ENCODE measurements at places on chromosomes 11 and 22. TPM values are rescaled to one million over a fixed set of nuclear protein-coding genes. Genes with fewer than 3 reads are reported as not detected.

- no peak for DNase-seq
Measured at GRCh38 chr11:134559602-134559962, 147.5 kb upstream of the B3GAT1 start.

GLYATL1 gene
- 0.58 TPM for polyA plus RNA-seq

GRCh38 chr22:42281284-42281683 is 10.8 kb upstream of the TCF20 start:
- DNase-seq, result no peak

APOBEC3H gene
- not detected for polyA plus RNA-seq

- DNase-seq, result no peak
Measured at GRCh38 chr22:30201945-30202344, 44.6 kb downstream of the LIF start.

GRCh38 chr11:1036303-1036923 is at the start of gene MUC6:
Gene MUC6 (minus strand): TSS chr11:1036718. CDS start chr11:1036655, 63 bp downstream.
- DNase-seq, result no peak

- DNase-seq, result no peak
Measured at GRCh38 chr22:35697142-35697541, 20.5 kb upstream of the APOL5 start.

GRCh38 chr11:44977493-44977984 is 26.9 kb upstream of the TP53I11 start:
- DNase-seq, result no peak

VWA5A gene
- polyA plus RNA-seq, result 114 TPM

DNA sequence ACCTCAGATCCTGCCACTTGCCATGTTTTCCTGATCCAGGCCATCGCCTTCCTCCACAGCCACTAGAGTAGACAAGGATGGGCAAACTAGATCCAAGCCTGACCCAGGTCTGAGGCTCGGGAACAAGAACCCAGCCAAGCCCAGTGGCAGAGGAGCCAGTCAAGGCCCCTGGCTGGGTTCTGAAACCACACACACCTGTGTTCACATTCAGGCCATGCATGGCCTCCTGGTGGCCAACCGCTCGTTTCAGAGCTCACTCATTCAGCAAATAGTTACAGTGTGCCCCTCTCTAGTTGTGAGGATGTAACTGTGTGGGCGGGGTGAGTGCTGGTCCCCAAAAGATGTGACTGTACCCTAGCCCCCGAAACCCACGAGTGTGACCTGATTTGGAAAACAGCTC is 337.6 kb downstream of the CTTN start:
- no peak for DNase-seq

ZBED4 gene
- polyA plus RNA-seq, result 12.0 TPM

MMP27 gene
- polyA plus RNA-seq, result not detected

DNA sequence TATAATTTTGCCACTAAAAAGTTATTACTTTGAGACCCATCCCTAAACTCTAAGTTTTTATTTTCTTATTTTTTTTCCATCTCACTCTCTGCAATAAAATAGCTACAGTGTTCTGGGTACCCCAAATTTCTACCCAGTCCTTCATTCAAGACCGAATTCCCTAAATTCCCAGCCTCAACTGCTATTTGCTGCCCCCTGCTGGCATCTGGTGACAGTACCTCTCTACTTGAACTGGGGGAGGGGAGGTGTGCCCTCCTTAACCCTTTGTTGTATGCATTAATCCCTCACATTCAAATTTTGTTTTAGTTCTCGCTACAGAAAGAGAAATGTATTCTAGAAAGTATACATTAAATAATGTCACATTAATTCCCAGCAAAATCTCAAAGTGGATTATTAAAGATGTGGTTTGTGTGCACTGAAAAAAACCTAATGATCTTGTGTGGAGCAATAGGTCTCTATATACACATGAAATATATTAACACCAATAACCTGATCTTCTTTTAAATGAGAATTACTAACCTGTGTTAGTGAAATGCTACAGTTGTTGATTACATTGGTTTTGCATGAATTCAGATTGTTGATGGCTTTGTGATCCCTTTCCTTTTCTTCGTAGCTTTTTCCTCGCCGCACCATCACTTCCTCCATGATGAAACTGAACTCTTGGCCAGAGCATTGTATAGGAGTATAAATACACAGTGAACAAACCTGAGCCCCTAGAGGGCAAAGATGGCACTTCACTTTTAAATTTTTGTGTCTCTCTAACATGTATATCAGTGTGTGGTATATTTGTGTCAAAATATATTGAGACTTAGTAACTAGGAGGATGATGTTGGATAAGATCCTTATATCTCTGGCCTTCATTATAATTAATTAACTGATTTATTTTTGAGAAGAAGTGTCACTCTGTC is 590.0 kb downstream of the METTL15 start:
- DNase-seq, result no peak

CTSW gene
- polyA plus RNA-seq, result 1.3 TPM

DNA sequence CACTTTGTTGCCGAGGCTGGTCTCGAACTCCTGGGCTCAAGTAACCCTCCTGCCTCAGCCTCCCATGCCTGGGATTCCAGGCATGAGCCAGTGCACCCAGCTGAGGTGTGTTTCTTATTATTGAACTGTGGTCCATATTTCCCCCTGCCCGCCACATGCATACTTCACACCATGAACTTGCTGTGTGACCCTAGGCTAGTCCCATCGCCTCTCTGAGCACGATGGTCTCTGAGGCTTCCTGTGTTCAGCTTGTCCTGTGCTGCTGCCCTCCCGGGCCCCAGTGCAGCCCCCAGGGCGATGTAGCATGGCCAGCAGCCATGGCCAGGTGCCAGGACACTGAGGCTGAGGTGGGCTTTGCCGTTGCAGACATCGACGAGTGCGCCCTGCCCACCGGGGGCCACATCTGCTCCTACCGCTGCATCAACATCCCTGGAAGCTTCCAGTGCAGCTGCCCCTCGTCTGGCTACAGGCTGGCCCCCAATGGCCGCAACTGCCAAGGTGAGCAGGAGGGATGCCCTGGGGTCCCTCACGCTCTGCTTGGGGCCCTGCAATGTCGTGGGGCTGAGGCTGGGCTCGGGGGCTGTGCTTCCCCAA is 45.7 kb downstream of the FBLN1 start:
- no peak for DNase-seq

DNA sequence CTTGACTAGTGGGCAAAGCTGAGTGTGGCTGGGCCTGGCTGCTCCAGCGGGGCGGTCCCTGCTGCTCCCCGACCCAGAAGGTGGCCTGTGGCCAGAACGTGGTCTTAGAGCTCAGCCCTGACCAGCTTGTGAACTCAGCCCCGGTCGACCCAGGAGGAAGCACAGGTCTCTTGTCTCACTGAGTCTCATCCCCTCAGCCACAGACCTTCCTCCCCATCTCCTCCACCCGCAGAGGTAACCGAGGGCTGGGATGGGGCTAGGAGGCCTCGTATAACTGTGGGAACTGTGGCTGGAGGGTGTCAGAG is 546.2 kb upstream of the B3GAT1 start:
- no peak for DNase-seq

DNA sequence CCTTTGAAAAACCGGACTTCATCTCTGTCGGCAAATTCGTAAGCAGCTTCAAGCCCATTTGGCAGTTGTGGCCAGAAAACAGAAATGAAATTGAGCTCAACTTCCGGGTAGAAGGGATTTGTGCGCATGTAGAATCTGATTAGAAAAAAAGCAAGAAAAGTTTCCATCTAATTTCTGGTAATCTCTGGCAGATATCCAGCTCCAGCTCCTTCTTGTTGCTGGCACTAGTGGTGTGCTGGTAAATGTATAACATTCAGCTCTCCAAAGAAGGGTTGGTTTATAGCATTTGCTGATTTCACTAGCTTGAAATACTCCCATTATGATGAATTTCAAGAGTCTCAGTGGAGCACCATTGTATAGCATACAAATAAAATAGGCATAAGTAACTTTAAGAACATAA is 5.4 kb downstream of the MMP1 start:
- no peak for DNase-seq

OR6A2 gene
- not detected for polyA plus RNA-seq

APOL6 gene
- polyA plus RNA-seq, result 1.3 TPM

GRCh38 chr11:16924462-16924825 is 89.8 kb downstream of the PLEKHA7 start:
- no peak for DNase-seq

- DNase-seq, result no peak
Measured at GRCh38 chr22:45098056-45098455, 65.7 kb upstream of the NUP50 start.

- no peak for DNase-seq
Measured at GRCh38 chr22:41286639-41287091, 678 bp upstream of the RANGAP1 start.

LRRC74B gene
- polyA plus RNA-seq, result 0.18 TPM

- no peak for DNase-seq
Measured at GRCh38 chr11:95536047-95536690, 253.4 kb downstream of the FAM76B start.

DNA sequence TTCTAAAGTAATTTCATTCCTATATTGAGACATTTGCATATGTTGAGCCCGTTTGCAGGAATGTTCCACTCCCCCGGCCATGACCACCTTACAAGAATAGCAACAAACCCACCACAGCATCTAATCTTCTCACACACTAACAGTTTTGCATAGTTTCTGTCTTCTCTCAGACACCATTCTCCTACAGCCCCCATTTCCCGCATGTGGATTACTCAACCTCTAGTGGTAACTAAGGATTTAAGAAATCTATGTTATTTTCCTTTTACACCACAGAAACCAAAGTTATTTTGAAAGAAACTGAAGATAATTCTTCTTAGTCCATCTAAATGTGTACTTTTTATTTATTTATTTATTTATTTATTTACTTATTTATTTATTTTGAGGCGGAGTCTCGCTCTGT is 2.3 kb downstream of the MS4A4E start:
- no peak for DNase-seq

GRCh38 chr11:74004759-74005615 is 3.9 kb downstream of the UCP3 start:
- no peak for DNase-seq

GRCh38 chr11:117017456-117017855 is 80.8 kb downstream of the SIK3 start:
- no peak for DNase-seq

GRCh38 chr11:823441-824291 is 4.1 kb upstream of the CRACR2B start:
- no peak for DNase-seq

DNA sequence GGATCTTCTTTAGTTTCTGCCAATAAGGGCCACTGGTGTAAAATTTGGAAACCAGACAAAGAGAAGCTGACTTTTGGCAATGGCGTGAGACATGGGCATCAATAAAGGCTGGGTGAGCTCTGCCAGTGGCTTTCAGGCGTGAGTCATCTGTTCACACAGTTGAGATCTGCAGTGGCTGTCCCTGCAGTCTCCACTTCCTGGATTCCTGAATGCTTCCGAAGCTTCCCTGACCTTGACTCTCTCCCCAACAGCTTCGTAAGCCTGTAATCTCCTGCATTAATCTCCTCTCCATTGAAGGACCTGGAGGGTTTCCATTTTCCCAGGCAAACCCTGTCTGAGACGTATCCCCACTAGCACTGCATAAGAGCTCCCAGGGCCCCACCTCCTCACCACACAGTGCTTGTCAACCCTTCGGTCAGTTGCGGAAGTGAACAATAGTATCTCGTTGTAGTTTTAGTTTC is 574.7 kb downstream of the TBC1D22A start:
- no peak for DNase-seq

SLC7A4 gene
- 0.81 TPM for polyA plus RNA-seq

CLTCL1 gene
- 29.9 TPM for polyA plus RNA-seq

ZNF280A gene
- not detected for polyA plus RNA-seq

- DNase-seq, result no peak
Measured at GRCh38 chr11:69563946-69564775, 76.8 kb upstream of the CCND1 start.

GSC2 gene
- not detected for polyA plus RNA-seq

DNA sequence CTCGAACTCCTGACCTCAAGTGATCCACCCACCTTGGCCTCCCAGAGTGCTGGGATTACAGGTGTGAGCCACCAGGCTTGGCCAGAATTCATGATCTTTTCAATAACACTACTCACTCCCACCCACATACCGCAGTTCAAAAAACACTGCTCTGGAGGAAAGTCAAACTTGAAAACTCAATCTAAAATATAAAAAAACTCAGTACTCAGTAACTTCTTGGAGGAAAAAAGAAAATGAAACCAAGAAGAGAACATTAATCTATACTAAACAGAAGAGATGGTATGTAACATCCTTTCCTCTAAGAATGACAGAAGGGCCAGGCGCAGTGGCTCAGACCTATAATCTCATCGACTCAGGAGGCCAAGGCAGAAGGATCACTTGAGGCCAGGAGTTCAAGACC is 58.3 kb downstream of the MRTFA start:
- no peak for DNase-seq

DNA sequence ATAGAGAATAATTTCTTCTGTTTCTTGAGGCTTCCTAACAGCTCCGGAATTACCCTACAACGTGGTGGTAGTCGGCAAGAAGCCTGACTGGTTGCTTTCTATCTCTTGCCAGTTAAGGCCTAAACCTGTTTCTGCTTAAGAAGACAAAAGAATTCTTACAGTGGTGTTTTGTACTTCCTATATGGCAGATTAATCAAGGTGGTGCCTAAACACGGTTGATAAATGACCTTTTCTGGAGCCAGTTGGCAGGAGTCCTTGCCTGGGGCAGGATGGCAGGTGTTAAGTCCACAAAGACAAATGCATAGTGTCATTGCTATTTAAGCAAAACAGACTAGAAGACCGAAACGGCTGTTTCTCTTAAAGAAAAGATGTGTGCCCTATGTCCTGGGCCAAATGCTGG is 9.9 kb downstream of the GVQW3 start:
- no peak for DNase-seq

DNA sequence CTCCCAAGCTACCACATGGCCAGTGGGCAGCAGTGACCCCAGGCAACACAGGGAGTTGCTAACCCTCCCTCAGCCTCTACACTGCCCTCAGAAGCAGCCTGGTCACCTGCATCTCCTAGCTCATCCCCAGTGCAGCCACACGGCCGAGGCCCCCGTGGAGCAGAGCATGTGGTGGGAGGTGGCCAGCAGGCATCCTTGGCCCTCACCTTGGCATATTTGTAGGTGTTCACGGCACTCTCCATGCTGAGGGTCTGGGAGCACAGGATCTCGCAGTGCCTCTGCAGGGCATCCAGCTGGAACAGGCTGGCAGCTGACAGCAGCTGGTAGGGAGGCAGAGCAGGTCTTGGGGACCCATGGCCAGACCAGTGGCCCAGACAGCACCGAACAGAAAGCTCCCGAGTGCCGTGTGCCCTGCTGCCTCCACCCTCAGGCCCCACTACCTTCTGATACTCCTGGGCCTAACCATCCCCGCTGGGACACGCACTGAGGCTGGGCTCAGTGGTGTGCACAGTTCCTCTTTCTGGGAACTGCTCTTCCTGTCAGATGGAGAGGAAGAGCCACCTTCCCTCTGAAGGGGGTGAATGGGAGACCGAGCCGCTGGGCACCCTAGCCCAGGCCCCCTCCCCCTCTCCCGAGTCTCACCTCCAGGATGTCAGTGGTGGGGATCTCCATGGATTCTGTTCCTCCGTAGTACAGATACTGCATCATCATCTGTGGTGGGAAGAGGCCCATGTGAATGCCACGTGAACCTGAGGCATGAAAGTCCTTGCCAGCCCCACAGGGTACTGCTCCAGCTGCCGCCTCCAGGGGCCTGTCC is 48.8 kb downstream of the NAT10 start:
- DNase-seq, result no peak

FXYD2 gene
- polyA plus RNA-seq, result 1.5 TPM
